Panc1 (cell line): ENCODE measurements at places on chromosomes 16 and 17.
A peak's percentile ranks its signal among the peaks of the same experiment; 100 is the strongest.

DNA sequence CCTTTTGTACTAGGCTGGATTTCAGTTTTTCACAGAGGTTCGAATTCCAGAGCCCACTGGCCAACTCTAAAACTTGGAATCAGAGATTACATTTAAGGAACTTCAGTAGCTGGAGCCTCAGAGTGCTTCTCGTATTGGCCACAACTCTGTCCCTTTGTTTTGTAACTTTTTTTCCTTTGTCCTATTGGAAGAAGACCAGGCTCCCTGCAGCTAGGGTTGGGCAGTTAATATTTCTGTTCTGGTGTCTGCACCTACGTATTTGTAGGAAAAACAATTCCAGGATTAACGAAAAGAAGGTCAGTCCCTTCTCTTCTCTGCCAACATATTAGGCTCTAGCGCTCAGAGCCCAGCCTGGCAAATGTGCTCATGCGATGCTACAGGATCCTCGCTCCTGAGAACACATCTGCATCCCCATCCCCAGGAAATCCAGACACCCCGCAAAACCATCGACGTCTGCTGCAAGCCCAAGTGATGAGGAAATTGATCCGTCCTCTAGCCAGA, 1.9 kb downstream of the CDH11 start:
- no peak for DNase-seq

DNA sequence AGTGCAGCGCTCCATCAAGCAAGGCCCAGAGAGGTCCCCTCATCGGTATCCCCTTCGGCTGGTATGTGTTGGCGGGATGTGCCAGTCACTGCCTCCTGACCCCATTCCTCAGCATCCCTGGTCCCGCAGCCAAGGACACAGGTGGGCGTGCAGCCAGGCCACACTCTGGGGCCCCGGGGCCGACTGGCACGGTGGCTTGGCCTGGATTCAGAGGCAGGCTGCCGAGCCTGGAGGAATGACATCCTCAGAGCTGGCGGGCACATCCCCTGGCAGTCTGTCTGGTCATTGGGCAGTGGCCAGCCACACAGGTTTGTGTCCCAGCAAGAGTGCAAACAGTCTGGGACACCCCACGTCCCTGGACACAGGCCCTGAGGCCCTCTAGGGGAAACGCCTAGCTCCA, 111.1 kb downstream of the SDK2 start:
- DNase-seq, result no peak

DNA sequence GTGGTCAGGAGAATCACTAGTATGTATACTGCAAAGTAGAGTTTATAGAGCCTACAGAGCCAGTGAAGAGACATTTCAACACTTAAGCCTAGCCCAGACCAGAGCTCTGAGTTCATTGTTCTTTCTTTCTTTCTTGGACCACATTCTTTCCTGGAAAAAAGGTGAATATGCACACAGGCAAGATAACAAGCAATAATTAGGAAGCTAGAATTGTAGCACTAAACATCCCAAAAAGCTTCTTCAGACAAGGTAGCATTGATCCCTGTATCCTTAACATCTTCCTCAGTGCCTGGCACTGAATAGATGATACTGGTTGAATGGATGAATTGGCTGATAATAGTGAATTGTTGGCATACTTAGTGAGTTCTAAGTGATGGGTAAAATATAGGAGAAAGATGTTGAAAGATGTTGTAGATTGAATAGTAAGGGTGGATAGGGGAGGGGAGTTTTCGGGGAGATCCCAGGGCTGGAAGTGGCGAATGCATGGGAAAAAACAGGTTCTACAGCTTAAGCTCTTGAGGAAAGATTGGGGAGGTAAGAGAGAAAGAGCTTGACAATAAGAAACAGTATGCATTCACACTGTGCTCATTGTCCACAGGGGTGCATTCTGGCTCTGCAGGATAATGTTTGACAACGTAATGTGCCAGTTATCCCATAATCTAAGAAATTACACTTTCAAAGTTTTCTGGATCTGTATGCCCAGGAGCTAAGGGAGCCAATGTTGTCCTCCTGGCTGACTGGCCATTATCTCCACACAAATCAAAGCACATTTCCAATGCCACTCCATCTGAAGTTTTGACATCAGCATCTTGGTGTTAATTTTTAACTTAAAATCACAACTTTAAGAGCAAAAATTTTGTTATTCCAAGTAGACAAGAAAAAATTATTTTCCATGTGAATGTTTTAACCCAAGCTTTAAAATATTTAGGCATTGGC, 35.6 kb downstream of the TUBD1 start:
- DNase-seq, result no peak

- DNase-seq, result no peak
These were observed 203.8 kb upstream of the HSBP1 start for GRCh38 chr16:83603723-83604570.

DNA sequence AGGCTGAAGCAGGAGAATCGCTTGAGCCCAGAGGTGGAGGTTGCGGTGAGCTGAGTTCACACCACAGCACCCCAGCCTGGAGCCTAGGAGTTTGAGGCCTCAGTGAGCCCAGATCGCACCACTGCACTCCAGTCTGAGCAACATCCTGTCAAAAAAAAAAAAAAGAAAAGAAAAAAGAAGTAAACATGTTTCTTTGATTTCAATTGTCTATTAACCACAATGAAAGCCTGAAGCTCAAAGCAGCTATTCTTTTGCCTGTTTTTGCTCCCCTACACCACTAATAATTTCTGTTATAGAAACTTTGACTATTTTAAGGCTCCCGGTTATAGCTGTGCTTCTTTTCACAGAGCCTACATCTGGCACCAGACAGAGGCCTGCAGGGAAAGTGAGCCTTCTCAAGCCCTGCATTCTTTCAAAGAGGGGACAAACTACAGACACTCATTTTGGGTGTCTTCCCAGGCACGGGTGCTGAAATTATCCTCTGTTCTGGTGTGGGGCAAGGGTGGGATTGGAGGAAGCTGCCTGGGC, 14.2 kb upstream of the SLC52A1 start:
- no peak for DNase-seq

GRCh38 chr16:85556456-85557082, 56.6 kb upstream of the GSE1 start:
- DNase-seq, result no peak

DNA sequence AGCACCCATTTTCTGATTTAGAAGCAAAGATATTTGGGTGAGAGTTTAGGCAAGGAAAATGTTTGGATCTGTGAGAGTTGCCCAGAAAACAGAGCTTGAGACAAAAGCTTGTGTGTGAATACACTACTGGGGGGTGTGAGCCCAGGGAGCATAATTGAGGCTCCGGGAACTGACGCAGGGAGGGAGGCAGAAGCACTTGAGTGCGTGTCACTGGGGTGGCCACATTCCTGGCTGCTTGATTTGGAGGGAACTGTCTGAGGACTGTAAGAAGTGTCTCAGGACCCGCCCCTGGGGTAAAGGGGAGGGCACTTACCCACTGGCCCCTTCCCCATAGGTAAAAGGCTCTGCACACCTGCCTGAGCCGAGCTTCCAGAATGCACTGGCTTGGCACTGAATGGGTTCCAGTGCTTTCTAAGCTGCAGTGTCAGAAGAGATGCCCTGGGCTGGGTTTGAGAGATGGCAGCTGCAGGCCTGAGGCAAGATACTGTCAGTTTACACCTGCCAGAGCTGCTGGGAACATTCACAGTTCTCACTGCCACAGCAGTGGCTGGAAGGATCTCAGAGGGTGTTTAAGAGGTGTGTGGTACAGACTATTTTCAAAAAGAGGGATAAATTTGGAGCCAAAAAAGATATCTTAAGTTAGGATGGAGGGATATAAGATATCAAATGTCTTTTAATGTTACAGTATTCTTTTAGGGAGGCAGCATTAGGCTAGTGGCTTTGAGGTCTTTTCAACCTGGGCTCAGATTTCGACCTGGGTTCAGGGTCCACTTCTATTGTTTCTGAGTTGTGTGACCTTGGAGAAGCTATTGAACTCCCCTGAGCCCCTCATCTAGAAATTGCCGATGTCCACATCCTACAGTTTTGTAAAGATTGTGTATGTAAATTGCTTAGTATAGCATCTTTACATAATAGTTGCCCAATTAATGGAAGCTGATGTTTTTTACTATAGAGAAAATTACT, 6.9 kb upstream of the TEX2 start:
- DNase-seq, result no peak

GRCh38 chr17:5344914-5345313, 62.8 kb downstream of the RABEP1 start:
- no peak for DNase-seq

DNA sequence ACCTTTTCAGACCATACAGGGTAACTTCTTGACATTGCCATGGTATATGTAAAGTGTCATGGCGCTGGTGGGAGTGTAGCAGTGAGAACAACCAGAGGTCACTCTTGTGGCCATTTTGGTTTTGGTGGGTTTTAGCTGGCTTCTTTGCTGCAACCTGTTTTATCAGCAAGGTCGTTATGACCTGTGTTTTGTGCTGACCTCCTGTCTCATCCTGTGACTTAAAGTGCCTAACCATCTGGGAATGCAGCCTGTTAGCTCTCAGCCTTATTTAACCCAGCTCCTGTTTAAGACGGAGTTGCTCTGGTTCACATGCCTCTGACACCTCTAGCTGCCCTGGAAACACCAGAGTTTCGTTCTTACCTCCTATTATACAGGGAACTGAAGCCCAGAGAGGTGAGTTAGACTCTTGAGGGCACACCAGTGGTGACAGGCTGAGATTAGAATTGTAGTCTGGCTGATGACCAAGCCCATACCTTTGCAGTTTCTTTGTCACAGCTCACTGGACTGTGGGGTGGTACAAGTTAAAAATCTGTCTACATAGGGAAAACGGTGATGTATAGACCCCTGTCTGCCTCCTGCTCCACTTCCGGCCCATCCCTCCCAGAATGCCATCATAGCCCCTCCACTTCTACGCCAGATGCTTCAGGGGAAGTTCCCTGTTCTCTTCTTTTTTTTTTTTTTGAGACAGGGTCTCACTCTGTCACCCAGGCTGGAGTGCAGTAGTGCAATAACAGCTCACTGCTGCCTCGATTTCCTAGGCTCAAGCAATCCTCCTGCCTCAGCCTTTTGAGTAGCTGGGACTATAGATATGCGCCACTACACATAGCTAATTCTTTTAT, 21.0 kb downstream of the KSR1 start:
- DNase-seq, result no peak

GRCh38 chr17:38864636-38865398, 5.0 kb upstream of the LASP1 start:
- no peak for DNase-seq

- DNase-seq, result no peak
These were observed 20.8 kb upstream of the ATP5MC1 start for GRCh38 chr17:48871551-48872351.

DNA sequence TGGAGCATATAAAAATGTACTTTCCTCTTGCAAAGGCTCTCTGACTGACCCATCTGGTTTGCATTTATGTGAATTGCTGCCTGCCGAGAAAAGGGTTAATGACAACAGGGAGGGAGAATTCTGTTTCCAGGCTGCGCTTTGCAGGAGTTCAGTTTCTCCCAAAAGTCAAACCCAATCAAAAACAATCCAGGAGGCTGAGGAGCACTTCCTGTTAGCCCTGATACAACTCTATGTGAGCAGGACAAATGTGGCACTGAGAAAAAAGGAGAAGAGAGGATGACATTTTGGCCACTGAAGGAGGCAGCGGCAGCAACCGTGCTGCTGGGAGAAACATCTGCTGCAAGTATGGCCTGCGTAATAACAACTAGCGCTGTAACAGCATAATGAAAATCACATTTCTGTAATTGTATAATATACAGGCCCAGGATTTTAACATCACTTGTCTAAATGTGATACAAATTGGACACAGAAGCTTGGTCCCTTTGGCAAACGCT, 26.8 kb upstream of the ELAC2 start:
- no peak for DNase-seq

GRCh38 chr17:8537734-8538133, 92.8 kb downstream of the MYH10 start:
- DNase-seq, result no peak

GRCh38 chr17:69523244-69523861, 108.9 kb downstream of the MAP2K6 start:
- DNase-seq, result peak; percentile 24

GRCh38 chr16:66585481-66586239, 6.4 kb downstream of the CMTM2 start:
- no peak for DNase-seq

DNA sequence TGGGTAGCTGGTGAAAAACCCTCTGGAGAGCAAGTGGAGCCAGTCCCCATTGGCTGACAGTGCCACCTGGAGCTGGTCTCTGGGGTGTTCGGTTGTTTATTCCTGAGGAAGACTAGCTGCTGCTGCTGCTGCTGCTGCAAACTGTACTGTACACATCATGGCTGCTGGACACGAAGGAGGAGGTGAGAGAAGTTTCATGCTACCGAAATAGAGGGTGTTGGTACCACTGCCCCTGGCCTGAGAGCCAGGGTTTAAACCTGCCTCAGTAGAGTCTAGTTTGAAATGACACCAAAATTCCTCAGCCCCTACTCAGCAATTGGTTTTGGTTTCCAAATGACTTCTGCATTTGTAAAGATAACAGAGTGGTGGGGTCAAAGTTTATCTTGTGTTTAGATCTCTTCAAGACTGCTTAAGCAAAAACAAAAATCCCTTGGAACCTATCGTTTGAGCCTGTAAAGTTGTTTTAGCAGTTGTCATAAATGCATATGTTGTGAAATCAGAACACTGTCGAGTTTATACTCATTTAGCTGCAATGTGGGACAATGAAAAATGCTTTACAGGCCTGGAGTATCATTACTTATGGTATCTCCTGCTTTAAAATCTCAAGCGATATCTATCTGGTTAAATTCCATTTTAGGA, 40.8 kb downstream of the CYB5B start:
- no peak for DNase-seq

DNA sequence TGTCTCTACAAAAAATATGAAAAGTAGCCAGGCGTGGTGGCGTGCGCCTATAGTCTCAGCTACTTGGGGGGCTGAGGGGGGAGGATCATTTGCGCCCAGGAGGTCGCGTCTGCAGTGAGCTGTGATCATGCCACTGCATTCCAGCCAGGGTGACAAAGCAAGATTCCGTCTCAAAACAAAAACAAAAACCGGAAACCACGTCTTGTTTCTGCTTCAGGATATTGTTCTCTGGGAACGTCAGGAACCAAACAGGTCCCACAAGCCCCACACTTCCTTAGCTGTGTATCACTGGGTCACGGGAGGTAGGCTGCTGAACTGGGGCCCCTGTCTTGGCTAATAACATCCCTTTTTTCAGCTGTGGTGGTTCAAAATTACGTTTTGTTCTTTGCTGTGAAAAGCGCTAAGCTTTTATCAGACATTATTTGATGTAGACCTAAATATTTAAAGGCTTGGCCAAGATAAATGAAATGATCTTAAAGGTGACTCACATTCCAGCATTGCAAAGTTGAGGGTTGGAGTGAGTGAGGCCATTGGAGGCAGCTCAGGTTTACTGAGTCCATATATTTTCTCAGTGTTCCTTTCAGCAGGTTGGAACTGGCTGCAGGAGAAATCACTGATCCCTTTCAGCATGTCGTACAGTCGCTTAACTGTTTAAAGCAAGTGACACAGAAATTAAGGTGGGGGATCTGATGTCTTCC, 16.4 kb upstream of the SEC14L1 start:
- DNase-seq, result peak; percentile 69

GRCh38 chr16:35186045-35186759, 1726.8 kb downstream of the TP53TG3F start:
- DNase-seq, result no peak
